AML-193 (cell line): ENCODE measurements at places on chromosomes 2 and 18.
A peak's percentile ranks its signal among the peaks of the same experiment; 100 is the strongest.

- DNase-seq: no peak
Observed at GRCh38 chr2:240178564-240178963, 38.1 kb upstream of the OTOS start.

GRCh38 chr18:44568342-44568741 is 112.3 kb upstream of the SETBP1 start:
- no peak for DNase-seq

- DNase-seq: peak; percentile 21
Observed at GRCh38 chr18:8084160-8084559, 517.0 kb downstream of the PTPRM start.

- peak; percentile 40 for DNase-seq
Observed at GRCh38 chr18:35029770-35030169, 11.4 kb upstream of the MAPRE2 start.

DNA sequence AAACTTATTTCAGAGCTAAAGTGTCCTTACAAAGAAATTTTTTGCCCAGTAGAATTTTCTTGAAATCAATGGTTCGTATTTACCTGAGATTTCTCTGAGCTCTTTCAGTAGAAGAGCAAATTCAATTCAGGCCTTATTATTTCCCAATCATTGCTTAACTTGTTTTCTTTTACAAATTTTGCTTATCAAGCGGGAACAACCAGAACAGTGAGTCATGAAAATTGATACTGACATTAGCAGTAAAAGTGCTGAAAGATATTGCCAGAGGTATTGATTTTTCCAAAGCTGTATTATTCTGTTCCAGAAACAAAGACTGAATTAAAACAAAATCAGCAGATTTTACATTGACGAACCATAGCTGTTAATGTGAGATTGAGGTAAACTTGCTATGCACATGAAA is 10.1 kb upstream of the RIOK3 start:
- no peak for DNase-seq

DNA sequence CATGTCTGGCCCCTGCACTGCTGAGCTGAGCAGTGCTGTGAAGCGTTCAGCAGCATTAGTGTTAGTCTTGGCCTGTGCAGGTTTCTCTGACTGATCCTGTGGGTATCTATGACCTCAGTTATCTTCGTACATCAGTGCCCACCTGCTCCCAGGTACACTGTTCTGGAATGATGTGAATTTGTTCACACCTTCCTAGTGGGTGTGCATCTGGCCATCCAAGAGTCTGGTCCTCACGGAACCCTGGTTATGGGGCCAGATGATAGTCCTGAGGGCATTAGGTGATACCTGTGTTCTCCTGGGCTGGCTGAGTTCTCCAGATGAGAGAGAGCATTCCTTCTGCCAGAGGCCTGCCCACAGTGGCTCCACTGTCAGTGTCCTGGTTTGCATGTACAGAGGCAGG is 57.2 kb downstream of the INPP4A start:
- no peak for DNase-seq

- DNase-seq: no peak
Observed at GRCh38 chr2:44922776-44923175, 18.7 kb upstream of the SIX3 start.

- no peak for DNase-seq
Observed at GRCh38 chr2:179771791-179772190, 89.6 kb downstream of the ZNF385B start.

GRCh38 chr2:231604101-231604684 is 11.5 kb downstream of the TEX44 start:
- DNase-seq: no peak

DNA sequence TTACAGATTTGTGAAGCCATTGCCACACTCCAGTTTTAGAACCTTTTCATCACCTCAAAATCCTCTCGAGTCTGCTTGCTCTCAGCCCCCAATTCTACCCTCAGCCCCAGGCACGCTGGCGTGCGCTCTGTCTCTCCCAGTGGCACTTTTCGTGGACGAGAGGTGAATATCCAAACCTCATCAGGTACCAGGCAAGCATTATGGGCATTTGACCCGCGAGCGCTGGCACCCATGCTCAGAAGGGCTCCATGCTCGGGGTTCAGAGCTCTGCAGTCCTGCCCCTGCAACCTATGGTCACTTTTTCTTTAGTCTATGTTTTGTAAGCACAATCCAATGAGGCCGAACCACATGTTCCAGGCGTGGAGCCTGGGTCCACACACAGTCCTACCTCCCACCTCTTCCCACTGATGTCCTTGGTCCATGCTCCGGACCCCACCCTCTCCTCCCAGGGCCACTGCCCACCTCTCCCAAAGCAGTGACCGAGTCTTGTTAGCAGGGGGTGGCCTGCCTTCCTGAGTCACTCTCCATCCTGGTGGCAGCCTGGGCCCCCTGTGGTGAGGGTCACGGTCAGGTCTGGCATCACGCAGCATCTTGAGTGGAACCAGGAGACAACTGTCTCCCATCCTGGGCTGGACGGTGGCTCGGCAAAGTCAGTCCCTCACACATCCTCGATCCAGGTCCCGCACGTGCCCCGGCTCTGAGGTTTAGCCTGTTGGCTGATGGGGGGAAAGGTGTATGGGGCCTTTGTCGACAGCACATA is 256.9 kb downstream of the NDUFA10 start:
- no peak for DNase-seq

GRCh38 chr2:26620031-26620605 is 21.0 kb downstream of the CIB4 start:
- DNase-seq: no peak

DNA sequence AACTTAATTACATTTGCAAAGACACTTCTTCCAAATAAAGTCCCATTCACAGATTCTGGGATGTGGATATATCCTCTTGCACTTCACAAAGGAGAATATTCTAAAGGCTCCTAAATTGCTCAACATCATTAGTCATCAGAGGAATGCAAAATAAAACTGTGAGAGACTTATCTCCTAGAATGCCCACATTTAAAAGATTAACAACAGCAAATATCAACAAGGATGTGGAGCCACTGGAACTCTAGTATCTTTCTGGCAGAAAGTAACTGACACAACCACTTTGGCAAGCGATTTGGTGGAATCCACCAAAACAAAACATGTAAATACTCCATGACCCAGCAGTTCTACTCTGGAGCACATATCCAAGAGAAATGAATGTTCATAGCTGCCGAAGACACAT is 4.6 kb downstream of the NEU2 start:
- DNase-seq: no peak

GRCh38 chr2:8692783-8693156 is 10.9 kb downstream of the ID2 start:
- DNase-seq: no peak

DNA sequence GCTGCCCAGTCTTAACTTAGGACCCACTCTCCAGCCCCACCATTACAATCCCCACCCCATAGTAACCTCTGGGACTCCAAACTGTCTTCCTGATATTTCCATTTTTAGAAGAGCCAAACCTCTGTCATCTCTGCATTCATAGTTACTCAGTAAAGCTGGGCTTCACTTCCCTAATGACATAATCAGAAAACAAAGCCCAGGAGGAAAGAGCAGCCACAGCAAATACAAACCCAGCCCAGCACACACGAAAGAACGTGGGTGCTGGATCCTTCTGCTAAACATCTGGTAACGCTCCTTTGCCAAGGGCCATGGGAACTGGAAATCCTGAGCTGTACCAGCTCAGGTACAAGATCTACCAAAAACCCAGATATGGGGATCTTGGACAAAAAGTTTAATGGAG is 36.8 kb upstream of the RIOK3 start:
- DNase-seq: no peak

GRCh38 chr2:65611488-65611887 is 179.1 kb upstream of the SPRED2 start:
- DNase-seq: no peak

DNA sequence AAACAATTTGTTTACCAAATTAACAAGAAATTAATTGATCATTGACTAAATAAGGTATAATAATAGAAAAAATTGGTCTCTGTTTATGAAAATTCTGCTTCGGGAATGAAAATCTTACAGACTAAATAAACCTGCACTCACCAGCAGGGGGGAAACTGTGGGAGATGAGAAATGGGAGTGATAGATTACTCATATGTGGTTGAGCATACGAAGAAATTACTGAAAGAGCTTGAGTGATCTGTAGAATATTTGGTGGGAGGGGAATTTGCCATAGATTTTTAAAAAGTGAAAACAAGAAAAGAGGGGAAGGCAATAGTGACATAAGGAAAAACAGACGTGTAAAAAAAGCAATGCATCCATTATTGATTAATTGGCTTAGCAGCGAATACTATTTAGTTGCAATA is 2.2 kb downstream of the HMSD start:
- DNase-seq: peak; percentile 40

DNA sequence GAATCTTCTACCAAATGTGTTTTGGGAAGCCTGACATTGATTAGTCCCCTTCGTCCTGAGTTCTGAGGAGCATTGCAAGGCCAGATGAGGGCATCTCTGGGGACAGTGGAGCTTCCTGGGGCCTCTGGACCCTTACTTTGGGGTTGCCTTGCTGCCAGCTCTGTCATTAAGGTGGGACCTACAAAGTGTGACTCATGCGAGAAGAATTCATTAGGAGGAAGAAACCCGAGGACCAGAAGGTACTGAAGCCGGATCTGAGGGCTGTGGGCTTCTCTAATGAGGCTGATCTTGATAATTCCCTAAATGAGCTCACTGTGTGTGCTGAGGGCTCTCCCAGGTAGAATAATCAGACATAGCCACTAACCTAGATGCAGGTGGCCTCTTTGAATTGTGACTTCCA is 695 bp upstream of the SCYGR2 start:
- no peak for DNase-seq

- no peak for DNase-seq
Observed at GRCh38 chr2:100160396-100160795, 18.0 kb upstream of the AFF3 start.

- no peak for DNase-seq
Observed at GRCh38 chr18:39365836-39366485, 1800.4 kb upstream of the CELF4 start.

DNA sequence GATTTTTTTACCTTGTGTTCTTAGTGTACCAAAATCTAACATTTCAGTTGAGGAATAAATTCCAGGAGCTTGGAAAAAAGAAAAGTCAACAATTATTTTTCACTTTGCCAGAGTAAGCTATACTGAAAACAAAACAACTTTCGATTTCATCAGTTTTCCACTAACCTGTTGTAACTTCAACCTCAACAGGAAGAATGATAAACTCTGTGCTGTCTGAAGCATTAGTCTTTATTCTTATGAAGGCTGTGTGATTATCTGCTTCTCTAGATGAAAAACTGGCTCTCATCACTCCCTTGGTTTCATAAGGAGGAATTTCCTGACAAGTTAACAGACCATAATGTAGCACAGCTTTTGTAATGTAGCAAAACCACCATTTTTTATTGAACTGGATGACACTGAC is 121.2 kb downstream of the ZAP70 start:
- no peak for DNase-seq

DNA sequence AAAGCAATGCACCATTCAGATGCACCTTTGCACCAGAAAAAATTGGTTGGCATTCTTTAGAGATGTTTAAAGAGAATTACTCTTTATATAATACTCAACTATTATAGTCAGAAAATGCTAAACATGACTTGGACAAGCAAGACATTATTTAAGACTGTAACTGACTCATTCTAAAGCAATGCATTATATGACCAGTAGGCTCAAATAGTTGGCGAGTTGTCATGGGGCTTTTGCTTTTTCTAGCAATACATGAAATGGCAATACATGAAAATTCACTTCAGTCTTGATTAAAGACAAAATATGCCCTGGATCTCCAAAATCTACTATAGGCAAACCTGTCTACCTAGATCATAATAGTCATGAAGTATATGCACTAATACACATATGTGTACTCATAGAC is 216.9 kb upstream of the VWC2L start:
- no peak for DNase-seq

DNA sequence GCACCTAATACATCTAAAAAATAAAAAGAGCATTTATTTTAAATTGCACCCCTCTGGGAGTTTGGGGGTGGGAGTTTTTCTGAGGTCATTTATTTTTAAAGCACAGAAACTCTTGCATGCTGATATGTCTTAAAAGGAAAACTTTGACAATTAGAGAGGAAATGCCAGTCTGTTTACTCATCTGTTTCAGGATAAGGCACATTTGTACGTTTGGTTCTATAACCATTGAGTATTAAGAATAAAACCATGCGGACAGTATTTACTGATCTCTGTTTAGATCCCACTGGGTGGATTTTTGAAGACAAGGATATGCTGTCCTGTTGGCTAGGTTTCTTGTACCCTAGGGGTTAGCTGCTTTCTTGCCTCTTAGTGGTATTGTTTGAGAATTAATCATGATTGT is 122.9 kb downstream of the TANC1 start:
- DNase-seq: no peak

DNA sequence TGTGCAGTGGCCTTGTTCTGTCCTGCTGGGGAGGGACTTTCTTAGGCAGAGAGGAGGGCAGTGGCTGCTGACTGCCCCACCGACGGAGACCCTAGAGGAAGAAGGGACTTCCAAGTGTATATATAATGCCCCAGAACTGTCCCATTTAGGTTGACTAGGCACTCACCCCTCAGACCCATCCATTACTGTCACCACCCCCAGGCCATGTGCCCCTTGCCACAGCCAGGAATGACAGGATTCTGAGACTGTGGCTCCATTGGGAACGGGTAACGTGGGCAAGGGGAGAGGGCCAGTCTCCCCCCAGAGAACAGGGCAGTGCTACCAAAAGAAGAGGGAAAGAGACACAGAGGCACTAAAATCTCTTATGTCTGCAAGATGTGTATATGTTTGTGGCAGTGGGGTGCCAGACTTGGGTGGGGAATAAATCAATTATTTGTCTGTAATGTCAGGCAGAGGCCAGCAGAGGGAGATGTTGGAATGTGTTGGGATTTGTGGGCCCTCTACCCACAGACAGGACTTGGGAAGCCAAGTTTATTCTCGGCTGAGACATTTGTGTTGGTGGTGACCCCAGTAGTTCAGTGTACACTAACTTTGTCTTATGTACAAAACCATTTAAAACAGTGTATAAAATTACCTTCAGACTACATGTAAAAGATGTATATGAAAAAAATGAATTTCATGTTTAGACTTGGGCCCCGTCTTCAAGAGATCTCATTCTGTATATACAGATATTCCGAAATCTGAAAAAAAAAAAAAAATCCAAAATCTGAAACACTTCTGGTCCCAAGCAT is 24.0 kb upstream of the TMEM37 start:
- peak; percentile 33 for DNase-seq

DNA sequence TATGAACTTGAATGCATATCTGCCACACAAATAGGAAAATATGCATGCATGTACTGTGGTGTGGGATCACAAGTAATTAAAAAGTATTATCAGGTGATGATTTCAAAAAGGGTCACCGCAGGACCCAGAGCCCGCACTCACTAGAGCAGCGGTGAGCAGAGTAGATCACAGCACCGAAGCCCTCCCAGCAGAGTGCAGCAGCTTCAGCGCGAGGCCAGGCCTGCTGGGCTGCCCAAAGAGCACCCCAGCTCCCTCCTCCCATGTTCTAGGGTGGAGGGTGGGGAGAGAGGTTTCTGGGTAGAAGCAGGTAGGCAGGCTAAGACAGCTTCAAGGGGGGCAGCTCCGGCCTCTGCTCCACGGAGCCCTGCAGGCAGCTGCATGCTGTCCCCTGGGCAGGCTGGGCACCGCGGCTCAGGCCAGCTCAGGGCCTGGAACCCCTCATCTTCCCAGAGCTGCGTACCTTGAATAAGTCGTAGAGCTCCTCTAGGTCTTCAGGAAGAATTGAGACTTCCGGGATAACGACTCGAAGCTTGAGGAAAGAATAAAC is 24.9 kb downstream of the RPL31 start:
- DNase-seq: no peak

GRCh38 chr2:48754874-48755273 is 650 bp downstream of the LHCGR start:
- DNase-seq: no peak
